Fibroblast of skin of left biceps (primary cell): ENCODE measurements at places on chromosomes 11 and 22.

DNA sequence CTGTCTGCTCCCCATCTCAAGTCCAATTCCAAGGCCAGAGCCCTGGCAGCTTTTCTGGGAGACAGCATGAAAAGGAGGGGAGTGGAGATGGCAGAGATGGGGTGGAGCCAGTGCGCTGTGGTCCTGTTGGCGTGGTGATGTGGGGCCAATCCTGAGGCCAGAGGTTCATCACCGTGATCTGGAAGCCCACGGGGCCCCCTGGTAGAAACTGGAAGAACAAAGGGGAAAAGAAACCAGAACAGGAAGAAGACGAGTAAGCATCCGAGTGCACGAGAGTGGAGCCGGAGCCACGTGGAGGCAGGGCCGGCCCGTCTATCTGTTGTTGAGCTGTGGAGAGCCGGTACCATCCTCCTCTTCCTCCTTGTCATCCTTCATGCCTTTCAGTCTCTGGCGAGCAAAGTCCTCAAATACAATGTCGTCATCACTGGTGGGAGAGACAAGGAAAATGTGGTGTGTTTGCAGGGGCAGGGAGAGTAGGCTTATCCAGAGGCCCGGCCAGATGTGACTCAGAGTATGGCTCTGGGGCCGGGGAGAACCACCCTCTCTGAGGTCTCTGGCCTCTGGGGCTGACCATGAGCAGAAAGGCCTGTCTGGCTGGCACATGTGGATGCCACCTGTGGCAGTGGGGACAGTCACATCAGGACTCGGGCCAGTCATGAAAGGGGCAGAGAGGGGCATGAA lies 25.4 kb downstream of the TPBGL start:
- DNase-seq, result no peak

DNA sequence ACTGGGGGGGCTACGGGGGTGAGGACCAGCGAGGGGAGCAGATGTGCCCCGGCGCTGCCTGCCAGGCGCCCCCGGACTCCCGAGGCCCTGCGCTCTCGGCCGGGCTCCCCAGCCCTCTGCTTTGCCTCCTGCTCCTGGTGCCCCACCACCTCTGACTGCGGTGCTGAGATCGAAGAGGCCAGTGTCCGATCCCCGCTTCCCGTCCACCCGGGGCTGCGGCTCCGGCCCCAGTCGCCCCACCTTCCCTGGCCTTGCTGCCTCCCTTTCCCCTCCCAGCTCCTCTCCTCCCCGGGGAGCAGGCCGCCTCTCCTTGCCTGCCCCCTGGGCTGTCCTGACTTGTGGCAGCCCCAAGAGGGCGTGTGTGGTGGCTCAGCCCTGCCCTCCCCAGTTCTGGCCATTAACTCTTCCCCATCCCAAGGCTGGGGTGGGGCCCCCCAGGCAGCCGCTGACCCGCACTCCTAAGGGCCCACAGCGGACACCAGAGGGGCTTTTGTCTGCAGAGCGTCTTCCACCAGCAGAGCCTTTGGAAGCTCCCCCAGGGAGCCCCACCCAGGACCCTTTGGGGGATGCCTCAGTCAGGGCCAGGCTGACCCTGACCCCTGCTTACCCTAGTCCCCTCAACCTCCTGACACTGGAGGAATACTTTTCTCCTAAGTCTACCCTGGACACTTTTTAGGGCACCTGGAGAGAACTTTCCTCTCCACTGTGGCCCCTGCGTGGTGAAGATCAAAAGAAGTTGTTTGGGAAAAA lies 16.6 kb downstream of the RTN4RL2 start:
- no peak for DNase-seq

DNA sequence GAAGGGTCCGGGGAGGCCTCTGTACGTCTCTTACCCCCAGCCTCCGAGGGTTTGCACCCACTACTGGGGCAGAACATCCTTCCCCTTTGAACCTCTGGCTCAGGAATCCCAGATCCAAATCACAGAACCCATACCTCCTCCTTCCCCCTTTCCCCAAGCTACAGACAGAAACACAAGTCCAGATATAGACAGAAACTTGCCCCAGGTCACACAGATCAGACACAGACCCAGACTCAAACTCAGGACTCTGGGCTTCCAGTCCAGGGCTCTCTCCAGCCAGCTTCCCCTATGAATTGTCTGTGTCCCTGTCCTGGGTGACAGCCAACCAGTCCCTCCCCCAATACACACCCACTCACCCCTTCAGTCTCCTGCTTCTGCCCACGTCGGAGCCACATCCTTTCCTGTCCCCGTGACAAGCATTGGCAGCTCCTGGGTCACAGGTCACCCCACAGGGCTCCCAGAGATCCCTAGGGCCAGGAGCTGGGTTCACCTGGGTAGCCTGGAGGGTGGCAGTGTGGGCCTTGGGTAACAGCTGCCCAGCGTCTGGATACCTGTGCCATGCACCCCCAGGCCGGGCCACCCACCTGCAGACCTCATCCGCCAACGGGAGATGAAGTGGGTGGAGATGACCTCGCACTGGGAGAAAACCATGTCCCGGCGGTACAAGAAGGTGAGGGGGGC lies 772 bp downstream of the TBC1D10C start:
- no peak for DNase-seq

DNA sequence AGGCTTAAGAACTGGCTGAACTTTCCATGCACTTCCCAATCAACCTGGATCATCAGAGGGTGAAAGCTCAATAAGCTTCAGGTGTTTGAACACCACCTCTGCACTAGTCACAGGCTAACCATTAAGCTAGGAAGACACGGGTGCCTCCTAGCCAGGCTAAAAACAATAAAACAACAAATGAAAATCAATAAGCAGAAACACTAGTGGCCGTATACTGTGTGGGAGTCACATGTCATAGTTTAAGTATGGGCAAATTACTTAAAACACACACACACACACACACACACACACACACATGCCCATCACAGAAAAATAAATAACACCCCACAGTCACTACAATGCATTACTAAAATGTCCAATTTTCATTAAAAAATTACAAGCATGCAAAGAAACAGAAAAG lies 85.2 kb downstream of the APOL5 start:
- no peak for DNase-seq

DNA sequence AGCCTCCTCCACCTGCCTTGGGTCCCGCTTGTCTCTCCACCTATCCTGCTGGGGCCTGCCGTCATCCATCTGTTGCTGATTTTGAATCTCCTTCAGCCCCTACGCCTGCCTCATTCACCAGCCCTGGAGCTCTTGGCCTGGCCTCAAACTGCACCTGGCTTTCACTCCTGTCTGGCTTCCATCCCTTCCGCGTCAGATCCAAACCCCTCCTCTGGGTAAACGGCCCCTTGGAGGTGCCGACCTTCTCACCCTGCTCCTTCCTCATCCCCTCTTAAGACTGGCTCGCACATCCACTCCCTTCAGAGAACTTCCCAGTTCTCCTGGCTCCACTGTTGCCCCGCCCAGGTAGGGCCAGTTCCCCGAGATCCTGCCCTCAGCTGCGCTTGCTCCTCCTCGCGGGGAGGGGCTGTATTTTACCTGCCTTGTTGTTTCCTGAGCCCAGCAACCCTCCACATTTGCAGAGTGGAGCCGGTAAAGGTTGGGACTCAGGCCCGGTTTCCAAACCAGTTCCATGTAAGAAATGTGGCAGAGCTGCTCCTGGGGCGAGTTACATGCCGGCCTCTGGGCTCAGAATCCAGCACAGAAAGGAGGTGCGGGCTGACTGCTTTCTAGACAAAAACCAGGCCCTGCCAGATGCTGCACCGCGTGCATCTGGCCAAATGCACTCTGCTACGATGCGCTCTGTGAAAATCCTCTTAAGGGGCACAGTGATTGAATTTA lies 13.9 kb upstream of the SHANK2 start:
- no peak for DNase-seq

DNA sequence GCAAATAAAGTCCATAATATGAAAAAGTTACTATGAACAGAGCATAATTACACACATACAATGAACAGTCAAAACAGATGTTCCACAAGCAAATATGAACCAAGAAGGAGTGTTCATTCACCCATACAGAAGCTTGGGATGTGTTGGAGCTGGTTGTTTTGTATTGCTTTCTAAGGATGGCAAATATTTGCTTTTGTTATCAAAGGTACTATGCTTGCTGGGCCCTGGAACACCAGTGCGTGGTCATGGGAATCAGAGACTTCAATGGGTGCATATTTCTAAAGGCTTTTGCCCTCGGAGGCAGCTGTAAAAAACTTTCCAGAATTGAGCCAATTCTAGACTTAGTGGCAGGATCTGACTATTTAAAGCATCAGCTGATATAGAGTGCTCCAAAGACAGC lies 85.1 kb downstream of the BARX2 start:
- no peak for DNase-seq

GRCh38 chr11:119339589-119340334 lies 921 bp downstream of the C1QTNF5 start:
- DNase-seq, result no peak

DNA sequence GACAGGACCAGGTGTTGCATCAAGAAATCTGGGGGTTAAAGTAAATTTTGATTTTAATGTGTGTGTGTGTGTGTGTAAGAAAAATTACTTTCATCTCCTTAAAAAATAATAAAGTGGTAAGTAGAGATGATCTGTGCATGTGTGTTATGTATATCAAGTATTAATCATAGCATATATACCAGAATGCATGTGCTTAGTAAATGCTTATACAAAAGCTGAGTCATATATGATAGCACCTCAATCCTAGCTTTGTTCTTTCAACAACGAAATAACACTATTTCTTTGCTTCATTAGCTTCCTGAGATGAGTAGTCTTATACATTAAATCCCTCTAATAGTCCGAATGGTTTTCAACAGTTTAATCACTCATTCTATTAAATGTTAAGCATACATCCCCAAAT lies 899.6 kb upstream of the ANO3 start:
- DNase-seq, result no peak

DNA sequence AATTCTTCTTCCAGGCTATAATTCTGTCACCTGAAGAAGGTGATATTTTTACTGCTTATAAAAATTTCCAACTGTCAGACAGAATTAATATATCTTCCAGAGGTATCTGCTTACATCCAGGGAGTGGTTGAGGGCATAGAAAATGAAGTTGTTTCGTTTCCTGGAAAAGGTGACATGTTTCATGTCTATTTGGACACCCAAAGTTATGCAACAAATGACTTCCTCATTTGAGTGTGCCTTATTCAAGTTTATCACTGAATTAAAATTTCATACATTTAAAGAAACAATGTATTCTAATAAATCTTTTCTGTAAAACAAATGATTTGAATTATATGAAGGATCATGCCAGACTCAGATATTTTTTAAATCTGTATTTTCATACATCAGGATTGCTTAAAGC lies 8.5 kb upstream of the GRAMD1B start:
- no peak for DNase-seq

GRCh38 chr22:21861264-21861848 lies 6.1 kb downstream of the MAPK1 start:
- no peak for DNase-seq

GRCh38 chr11:46431211-46431610 lies 39.6 kb upstream of the CHRM4 start:
- no peak for DNase-seq

- DNase-seq, result no peak
These were observed 2.4 kb upstream of the HEPACAM start for GRCh38 chr11:124938206-124938765.

DNA sequence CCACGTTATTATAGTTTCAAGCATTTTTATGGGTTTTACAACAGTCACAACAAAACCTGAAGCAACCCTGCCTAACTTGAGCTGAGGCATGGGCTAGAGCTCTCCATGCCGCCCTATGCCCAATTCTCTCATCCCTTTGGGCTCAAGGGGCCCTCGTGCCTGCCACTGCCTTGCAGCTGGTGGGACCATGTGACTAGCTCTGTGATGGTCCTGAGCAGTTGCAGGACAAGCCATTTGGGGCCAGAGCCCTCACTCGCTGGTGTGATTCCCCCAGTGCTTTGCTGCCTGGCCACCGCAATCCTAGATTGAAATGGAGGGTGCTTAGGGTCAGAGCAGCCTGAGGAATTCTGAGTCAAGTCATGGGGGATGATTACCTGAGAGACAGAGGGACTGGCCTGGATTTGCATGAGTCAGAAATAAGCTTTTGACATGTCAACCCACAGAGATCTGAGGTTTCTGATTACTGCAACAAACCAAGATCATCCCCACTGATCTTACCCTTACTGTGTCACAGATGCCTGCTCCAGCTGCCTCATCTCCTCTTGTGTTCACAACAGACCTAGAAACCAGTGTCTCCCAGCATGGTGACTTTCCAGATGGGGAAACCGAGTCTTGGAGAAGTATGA lies 323.7 kb downstream of the BRD1 start:
- no peak for DNase-seq

- no peak for DNase-seq
These were observed 100.4 kb downstream of the KIRREL3 start for GRCh38 chr11:126899961-126900748.

- DNase-seq, result no peak
These were observed 12.3 kb upstream of the MARK2 start for GRCh38 chr11:63826471-63827190.
